Breast epithelium (tissue), 4 donors: ENCODE measurements at places on chromosomes 2 and 18.

- H3K27me3 ChIP-seq, result no peaks in the 10 kb centered on the region
- H3K27ac ChIP-seq, result peak overlapping the region; percentile 52
- no peak for DNase-seq
- no peaks in the 10 kb centered on the region for H3K36me3 ChIP-seq
These were observed 16.2 kb downstream of the ATG16L1 start for GRCh38 chr2:233267516-233268245.

DNA sequence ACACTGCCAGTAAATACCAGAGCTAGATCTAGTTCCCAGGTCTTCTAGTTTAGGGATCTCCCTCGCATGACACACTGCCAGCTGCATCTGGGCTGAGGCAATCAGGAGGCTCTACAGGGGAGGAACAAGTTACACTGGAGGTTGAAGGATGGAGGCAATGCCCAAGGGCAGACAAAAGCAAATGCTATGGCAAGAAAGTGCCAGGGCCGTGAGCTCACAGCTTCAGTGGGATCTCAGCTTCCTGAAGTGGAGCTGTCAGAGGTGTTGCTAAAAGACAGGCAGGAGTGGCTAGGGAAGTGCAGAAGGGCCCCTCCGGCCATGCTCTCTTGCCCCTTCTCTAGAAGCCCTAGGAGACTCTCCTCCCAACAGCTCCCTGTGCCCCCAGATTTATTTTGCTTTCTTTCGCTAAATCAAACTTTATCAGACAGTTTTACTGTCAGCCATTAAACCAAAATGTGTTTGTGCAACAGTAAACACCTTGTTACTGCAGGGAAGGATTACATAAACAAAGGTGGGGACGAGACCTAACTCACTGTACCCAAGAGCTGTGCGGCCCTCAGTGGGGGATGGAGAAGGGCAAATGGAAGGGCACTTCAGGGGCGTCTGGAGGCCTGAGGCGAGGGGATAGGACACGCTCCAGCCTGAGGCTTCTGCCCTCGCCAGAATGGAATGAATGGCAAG lies 39.4 kb upstream of the PKDCC start:
- DNase-seq, result no peak
- H3K27me3 ChIP-seq, result no peaks in the 10 kb centered on the region
- H3K36me3 ChIP-seq, result no peaks in the 10 kb centered on the region
- H3K4me1 ChIP-seq, result no peaks in the 10 kb centered on the region
- H3K4me3 ChIP-seq, result no peak overlapping the region
- no peak overlapping the region for H3K27ac ChIP-seq

GRCh38 chr2:1518331-1518803 lies 105.1 kb downstream of the TPO start:
- H3K4me3 ChIP-seq, result no peak overlapping the region
- no peak for DNase-seq
- no peak overlapping the region for H3K27ac ChIP-seq
- no peaks in the 10 kb centered on the region for H3K27me3 ChIP-seq
- no peaks in the 10 kb centered on the region for H3K36me3 ChIP-seq

- peaks cover 6% of the 10 kb centered on the region for H3K36me3 ChIP-seq
- H3K4me1 ChIP-seq, result no peaks in the 10 kb centered on the region
- no peaks in the 10 kb centered on the region for H3K27me3 ChIP-seq
- no peak overlapping the region for H3K27ac ChIP-seq
These were observed 120.2 kb downstream of the C2orf74 start for GRCh38 chr2:61282104-61282590.

DNA sequence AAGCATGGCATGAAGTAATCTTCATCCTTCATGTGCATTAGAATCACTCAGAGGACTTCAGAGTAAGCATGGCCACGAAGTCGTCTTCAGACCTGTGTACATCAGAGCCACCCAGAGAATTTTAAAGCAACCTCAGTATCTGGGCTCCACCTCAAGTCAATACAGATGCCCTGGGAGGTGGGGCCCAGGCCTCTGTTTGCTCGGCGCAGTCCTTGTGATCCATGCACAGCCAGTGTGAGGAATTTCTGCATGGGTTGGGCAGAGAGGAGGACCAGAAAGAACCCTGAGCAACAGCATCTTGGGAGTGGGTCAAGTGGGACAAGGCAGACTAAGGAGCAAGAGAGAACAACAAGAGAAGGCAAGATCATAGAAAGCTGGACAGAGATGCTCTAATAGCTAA lies 220.4 kb upstream of the TMEM200C start:
- DNase-seq, result no peak
- H3K4me1 ChIP-seq, result no peaks in the 10 kb centered on the region
- no peaks in the 10 kb centered on the region for H3K36me3 ChIP-seq
- no peak overlapping the region for H3K4me3 ChIP-seq
- H3K27ac ChIP-seq, result no peak overlapping the region

- no peaks in the 10 kb centered on the region for H3K4me1 ChIP-seq
- H3K36me3 ChIP-seq, result no peaks in the 10 kb centered on the region
- no peaks in the 10 kb centered on the region for H3K27me3 ChIP-seq
- H3K27ac ChIP-seq, result no peak overlapping the region
These were observed 38.5 kb downstream of the PARD3B start for GRCh38 chr2:204583773-204584172.

- no peak overlapping the region for H3K27ac ChIP-seq
- no peaks in the 10 kb centered on the region for H3K27me3 ChIP-seq
- DNase-seq, result no peak
- no peaks in the 10 kb centered on the region for H3K4me1 ChIP-seq
- H3K36me3 ChIP-seq, result no peaks in the 10 kb centered on the region
These were observed 537.7 kb upstream of the PKDCC start for GRCh38 chr2:41510108-41510507.

- peaks cover 25% of the 10 kb centered on the region for H3K4me1 ChIP-seq
- no peaks in the 10 kb centered on the region for H3K36me3 ChIP-seq
- H3K27me3 ChIP-seq, result peaks cover 99% of the 10 kb centered on the region
- H3K27ac ChIP-seq, result no peak overlapping the region
- peak overlapping the region; percentile 29 for H3K4me3 ChIP-seq
- DNase-seq, result no peak
These were observed 683 bp downstream of the GBX2 start for GRCh38 chr2:236167297-236168109.

DNA sequence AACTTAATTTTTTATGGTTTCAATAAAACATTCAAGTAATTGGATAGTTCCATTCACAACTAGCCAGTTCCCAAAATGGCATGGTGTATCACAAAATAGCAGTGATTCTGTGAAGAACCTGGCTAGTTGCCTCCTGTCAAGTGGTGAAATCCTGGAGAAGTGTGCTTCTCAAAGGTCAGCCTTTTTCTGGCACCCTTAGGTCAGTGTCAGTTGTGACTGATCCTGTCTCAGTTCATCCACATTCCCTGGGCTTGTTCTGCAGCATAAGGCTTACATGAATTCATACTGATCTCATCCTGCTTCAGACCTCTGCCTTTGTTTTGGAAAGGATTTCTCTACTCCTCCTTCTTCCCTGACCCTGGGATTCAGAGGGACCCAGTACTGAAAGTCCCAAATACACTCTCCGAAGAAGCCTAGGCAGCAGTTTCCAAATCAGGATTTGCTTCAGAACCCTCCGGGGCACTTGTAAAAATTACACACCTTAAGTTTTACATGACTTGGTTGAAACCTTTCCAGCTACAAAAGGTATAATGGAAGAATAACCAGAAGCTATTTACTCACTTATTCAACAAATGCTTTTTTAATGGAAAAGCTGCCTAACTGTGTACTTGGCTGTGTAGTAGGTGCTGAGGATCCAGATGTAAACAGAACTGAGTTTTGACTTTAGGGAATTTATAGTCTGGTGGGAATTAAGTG lies 11.0 kb downstream of the MAP3K20 start:
- no peaks in the 10 kb centered on the region for H3K4me1 ChIP-seq
- H3K36me3 ChIP-seq, result no peaks in the 10 kb centered on the region
- H3K4me3 ChIP-seq, result no peak overlapping the region
- no peaks in the 10 kb centered on the region for H3K27me3 ChIP-seq
- no peak for DNase-seq
- H3K27ac ChIP-seq, result peak overlapping the region; percentile 54

DNA sequence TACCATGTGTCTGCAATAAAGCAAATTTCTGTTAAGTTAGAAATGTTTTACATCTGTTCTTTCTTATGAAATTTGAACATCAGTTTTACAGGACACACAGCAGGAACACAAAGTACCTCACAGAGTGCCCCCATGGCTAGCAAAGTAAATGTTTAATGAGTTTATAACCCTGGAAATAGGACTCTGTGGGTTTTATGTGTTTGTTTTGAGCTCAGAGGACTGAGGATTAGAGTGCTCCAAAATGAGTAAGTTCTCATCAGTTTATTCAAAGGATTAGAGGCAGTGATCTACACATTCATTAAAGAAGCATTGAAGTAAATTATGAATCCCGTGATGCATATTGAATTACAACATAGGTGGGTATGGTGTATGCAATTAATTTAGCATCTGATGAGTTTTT lies 281.8 kb downstream of the GULP1 start:
- no peak for DNase-seq
- no peaks in the 10 kb centered on the region for H3K4me1 ChIP-seq
- H3K4me3 ChIP-seq, result no peak overlapping the region
- H3K27me3 ChIP-seq, result no peaks in the 10 kb centered on the region
- no peak overlapping the region for H3K27ac ChIP-seq

GRCh38 chr2:9152975-9153642 lies 53.5 kb upstream of the ASAP2 start:
- H3K27me3 ChIP-seq, result no peaks in the 10 kb centered on the region
- H3K36me3 ChIP-seq, result no peaks in the 10 kb centered on the region
- peak overlapping the region; percentile 56 for H3K27ac ChIP-seq
- H3K4me3 ChIP-seq, result no peak overlapping the region
- DNase-seq, result no peak

GRCh38 chr18:48771641-48772375 lies 179.0 kb downstream of the SMAD7 start:
- no peaks in the 10 kb centered on the region for H3K4me1 ChIP-seq
- peak overlapping the region; percentile 80 for H3K27ac ChIP-seq
- DNase-seq, result peak; percentile 63

- no peaks in the 10 kb centered on the region for H3K27me3 ChIP-seq
- DNase-seq, result no peak
- H3K4me3 ChIP-seq, result no peak overlapping the region
- H3K27ac ChIP-seq, result peak overlapping the region; percentile 74
- no peaks in the 10 kb centered on the region for H3K4me1 ChIP-seq
- no peaks in the 10 kb centered on the region for H3K36me3 ChIP-seq
These were observed 98.0 kb upstream of the SLC14A2 start for GRCh38 chr18:45517181-45517741.

DNA sequence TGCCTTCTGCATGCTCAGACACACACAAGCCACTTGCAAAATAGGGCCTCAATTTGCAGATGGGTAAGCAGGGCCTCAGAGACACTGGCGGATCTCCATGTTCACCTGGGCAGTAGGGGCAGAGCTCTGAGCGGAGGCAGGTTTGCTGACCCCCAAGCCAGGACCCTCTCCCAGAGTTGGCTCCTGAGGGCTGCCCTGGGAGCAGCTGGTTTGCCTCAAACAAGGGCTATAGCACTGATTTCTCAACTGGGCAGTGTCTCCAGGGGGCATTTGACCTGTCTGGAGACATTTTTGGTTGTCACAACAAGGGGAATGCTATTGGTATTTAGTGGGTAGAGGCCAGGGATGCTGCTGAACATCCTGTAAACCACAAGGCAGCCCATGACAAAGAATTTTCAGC lies 11.6 kb downstream of the GLI2 start:
- no peak for DNase-seq
- H3K27me3 ChIP-seq, result peaks cover 5% of the 10 kb centered on the region
- H3K27ac ChIP-seq, result no peak overlapping the region
- H3K4me3 ChIP-seq, result no peak overlapping the region

DNA sequence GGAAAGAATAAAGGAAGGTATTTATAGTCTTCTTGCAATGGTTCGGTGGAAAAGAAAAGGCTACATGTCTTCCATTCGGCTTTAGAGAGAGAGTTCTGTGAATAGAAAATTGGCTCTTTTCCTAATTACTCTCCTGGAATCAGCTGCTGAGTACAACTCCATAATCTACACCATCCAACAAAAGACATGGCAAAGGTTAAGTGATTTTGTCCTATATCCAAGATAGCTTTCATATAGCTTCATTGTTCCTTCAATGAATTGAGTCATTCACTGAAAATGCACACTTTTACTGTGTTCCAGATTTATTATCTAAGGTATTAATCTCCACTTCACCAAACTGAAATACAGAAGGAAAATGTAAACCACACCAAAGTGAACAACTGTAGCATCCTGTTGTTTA lies 514.5 kb downstream of the LRRTM4 start:
- H3K4me1 ChIP-seq, result no peaks in the 10 kb centered on the region
- H3K27me3 ChIP-seq, result no peaks in the 10 kb centered on the region
- no peak for DNase-seq
- H3K27ac ChIP-seq, result no peak overlapping the region
- H3K4me3 ChIP-seq, result no peak overlapping the region

DNA sequence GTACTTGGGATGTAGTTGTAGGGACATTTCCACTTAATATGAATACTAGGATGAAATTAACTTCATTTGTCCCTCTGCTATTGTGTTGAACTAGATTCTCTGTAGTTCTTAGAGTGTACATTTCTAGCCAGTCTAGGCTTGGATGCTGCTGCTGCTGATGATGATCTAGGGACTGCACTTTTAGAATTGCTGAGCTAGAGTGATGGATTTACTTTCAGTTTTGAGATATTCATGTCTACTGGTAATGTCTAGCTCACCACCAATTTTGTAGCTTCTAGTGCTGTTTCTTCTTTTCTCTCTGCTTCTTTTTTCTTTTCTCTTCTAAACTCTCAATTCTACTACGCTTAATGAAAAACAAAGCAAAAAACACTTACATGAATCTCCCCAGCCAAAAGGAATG lies 49.4 kb downstream of the MRPS9 start:
- H3K4me1 ChIP-seq, result no peaks in the 10 kb centered on the region
- no peak overlapping the region for H3K4me3 ChIP-seq
- no peak for DNase-seq
- no peaks in the 10 kb centered on the region for H3K27me3 ChIP-seq

DNA sequence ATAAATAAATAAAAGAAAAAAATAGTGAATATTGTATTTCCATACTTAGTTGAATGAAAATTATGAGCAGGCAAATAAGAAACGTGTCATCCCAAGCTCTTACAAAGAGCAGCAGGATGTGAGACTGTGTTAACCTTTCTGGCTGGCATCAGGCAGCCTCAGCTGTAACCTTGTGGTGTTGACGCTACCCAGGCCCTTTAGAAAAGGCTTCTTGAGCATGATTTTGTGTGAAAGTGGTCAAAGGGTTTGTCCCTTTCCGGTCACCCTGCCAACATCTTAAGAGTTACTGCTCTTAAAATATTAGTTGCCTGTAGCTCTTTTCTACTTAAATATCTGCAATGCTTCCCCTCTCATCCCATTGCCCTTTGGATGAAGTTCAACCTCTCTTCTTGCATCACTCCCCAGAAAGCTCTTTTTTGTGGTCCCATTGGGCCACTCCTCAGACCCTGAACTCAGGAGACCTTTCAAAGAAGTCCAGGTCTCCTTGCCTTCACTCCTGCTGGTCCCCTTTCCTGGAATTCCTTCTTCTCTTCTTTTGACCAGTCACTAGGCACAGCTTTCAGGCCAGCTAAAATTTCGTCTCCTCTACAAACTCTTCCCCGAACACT lies 35.0 kb downstream of the RHOB start:
- no peak overlapping the region for H3K27ac ChIP-seq
- H3K27me3 ChIP-seq, result no peaks in the 10 kb centered on the region
- no peak overlapping the region for H3K4me3 ChIP-seq
- H3K4me1 ChIP-seq, result no peaks in the 10 kb centered on the region
- no peak for DNase-seq

GRCh38 chr2:154762638-154763037 lies 64.1 kb downstream of the KCNJ3 start:
- no peak overlapping the region for H3K27ac ChIP-seq
- H3K4me1 ChIP-seq, result no peaks in the 10 kb centered on the region
- no peaks in the 10 kb centered on the region for H3K27me3 ChIP-seq
- no peak overlapping the region for H3K4me3 ChIP-seq
